ENCODE measurements at places on chromosomes 3 and 15.

DNA sequence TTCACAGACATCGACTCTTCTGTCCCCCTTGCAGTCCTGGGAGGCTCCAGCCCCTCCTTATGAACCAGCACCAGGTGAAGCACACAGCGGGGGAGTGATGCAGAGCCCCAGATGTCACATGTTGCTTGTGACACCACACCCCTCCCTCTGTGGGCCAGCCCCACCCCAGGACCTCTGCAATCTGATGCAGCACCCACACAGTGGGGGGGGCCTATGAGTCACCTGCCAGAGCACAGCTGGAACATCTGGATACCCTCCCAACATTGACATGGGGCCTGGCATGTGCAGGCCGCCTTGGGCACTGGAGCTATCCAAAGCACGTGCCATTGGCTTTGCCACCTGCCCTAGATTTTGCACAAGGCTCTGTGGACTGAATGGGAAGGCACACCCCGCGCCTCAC is 70.5 kb downstream of the FEM1B start:
- DNase-seq, result no peak

- no peak for DNase-seq
These were observed 21.7 kb upstream of the ARHGEF3 start for GRCh38 chr3:56823421-56823926.

DNA sequence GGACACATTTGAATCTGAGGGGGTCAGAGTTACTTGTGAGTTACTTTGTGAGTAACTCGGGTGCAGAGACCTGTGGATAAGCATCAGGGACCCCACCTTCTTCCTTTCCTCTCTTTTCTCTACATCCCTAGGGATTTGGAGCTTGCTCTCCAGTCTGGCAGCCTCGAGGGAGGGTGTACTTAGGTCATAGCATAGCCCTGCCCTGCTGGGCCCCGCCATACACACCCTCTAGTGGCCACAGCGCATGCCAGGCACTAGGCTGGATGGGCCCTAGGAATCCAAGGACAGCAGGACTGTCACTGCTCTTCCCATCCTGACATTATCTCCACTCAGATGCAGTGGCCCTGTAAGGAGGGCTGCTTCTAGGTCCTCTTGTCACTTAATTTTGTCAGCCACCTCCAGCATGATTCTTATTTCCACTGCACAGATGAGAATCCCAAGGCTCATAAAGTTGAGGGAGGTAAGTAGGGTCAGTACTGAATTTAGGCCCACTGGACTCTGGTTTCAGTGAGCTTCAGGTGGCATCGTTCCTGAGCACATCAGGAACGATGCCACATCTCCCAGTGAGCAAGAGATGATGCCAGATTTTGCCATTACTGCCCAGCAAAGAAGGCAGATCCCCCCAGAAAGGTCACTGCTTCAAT is 3.6 kb upstream of the SMAD6 start:
- DNase-seq, result peak; percentile 64

- no peak for DNase-seq
These were observed 32.8 kb downstream of the TKT start for GRCh38 chr3:53223025-53223424.

DNA sequence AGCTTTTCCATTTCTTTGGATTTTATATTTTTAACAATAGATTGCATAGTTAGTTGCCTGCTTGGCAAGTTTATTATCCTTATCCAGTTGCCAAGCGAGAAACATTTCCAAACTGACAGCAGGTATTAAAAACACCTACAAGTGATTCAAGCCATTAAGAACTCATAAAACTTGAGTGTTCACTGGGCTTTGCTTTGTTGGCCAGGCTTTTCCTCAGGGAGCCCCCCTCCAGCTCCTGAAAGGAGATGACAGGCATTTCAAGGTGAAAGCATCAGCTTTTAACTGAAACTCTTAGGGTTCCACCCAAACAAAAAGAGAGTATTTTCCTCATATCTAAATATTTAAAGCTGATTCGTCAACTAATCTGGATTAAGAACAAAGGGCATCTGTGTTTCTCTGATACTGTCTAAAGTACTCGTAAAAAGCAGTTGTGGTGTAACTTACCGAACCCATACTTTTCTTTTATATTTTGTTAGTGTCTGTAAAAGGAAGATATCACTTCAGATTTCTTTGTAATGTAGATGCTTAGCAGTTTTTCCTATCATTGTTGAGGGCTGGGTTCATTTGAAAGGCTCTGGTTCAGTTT is 363.4 kb downstream of the OTOL1 start:
- DNase-seq, result no peak

DNA sequence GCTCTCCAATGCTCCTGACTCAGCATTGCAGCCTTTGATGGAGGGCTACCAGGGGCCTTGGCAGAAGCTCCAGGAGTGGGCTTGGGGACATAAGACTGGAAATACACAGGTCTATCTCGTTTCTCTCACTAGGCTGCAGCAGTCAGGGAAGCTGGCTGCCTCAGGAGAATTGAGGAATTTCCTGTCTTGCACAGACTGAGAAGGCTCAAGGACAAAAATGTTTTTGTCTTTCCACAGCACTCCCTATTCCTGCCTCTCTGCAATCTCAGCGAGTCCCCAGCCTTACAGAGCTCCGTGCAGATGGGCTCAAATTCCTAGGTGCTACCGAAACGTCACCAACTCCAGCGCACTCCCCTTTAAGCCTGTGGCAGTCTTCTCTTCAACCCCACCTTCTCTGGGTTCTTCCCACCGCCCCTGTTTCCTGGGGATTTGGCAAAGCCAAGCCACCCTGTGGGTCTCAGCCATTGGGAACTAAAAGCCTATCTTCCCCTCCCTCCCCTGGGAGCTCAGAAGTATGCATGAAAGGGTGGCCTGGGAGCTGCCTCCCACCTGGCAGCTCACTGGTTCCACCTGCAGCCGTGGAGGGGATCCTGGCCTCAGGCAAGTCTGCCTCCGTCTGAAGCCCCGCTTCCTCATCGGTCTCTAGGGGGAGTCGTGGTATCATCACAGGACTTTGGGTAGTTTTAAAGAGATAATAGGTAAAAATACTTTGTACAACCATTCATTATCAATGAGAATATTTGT is 322.6 kb upstream of the FRG2C start:
- DNase-seq, result no peak

- DNase-seq, result peak; percentile 85
These were observed 54.1 kb downstream of the ITGB5 start for GRCh38 chr3:124832782-124833709.

- DNase-seq, result no peak
These were observed 155.7 kb downstream of the GAP43 start for GRCh38 chr3:115779011-115779410.

DNA sequence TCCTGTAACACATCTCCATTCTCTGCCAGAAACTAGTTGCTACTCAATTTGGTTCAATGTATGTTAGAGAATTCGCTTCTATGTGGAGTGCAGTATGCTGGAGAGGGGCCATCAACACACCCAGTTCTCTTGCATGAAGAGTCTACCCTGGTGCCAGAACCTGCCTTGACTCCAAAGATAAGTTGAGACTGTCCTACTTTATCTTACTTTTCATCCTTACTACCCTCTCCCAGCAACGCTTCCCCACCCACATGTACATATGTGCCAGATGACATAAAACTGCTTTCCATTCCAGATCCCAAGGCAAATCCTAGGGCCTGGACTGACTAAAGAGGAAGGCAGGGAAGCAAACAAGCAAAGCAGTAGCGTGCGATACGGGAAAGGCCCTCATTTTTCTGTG is 442.6 kb upstream of the THRB start:
- DNase-seq, result no peak

GRCh38 chr3:115680803-115681345 is 57.6 kb downstream of the GAP43 start:
- DNase-seq, result no peak

- no peak for DNase-seq
These were observed 63.8 kb downstream of the AKAP13 start for GRCh38 chr15:85444122-85444745.

DNA sequence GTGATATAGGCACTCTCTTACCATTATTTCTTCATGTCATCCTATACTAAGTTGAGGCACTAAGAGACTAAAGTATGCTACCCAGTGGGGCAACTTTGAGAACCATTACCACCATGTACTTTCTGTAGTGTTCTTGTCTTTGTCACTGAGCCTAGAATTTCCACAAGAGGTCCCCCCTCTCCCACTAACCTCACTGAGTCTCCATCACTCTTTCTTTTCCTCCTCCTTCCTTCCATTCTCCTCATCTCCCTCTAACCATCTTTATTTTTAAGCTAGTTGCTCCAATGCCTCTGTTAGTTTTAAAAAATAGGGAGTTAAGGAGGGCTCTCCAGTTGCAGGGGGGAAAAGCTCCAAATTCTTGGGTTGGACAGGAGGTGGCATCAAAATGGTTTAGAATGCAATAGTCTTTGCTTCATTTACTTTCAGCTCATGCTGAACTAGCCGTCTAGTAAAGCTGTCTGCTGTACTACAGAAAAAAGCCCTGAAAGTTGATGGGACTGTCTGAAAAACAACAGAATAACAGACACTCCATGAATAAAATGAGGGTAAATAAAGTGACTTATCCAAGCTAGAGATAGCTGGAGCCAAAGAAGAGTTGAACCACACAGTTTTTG is 85.1 kb upstream of the MYRIP start:
- DNase-seq, result no peak

GRCh38 chr15:70569091-70569713 is 194.2 kb downstream of the UACA start:
- peak; percentile 66 for DNase-seq

DNA sequence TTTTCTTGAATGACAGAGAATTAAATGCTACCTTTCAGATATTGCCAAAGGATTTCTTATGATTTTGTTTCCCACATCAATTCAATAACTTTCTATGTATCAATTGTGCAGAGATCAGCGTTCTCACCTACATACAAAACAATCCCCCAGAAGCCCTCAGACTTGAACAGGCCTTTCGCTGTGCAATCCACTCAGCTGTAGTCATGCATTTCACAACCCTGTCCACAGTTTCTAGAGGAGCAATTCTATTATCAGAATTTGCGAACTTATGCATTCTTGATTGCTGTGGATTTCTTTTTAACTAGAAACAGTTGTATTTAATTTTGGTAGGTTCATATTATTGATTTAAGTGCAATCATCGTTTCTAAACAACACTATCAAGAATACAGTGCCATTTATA is 13.7 kb upstream of the ALCAM start:
- DNase-seq, result no peak

DNA sequence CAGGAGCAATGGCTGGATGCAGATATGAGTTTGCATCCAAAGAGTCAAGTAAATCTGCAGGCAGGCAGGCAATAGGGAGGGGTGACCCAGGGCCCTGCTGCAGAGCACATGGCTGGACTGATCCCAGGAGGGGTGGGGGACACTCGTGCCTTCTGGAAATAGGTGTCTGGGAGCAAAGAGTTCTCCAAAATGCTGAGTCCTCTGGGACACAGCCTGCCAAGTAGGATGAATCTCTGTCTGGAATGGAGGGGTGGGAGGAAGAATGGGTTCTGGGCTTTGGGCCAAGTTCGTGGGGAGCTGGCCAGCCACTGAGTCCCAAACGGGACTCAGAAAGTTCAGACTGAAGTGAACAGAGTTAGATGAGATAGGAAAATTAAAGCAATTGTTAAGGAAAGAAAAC is 214.5 kb downstream of the MTHFS start:
- DNase-seq, result peak; percentile 65

DNA sequence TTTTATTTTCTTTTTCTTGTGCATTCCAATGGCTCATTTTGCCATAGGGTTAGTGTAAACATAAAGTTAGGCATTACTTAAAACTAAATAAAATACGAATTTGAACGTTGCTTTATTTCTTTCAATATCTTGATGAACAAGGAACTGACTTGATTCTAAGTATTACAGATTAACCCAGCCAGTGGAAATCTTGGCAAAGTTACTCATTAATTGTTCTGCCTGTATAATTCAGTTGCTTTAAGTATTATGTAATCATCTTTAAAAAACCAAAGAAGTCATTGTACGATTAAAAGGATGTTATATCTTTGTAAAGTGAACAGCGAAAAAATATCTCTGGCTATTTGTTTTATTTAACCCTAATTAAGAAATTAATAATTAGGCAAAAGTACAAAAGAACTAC is 737.9 kb upstream of the BCHE start:
- DNase-seq, result no peak

GRCh38 chr3:176347424-176348146 is 849.7 kb downstream of the TBL1XR1 start:
- DNase-seq, result no peak

DNA sequence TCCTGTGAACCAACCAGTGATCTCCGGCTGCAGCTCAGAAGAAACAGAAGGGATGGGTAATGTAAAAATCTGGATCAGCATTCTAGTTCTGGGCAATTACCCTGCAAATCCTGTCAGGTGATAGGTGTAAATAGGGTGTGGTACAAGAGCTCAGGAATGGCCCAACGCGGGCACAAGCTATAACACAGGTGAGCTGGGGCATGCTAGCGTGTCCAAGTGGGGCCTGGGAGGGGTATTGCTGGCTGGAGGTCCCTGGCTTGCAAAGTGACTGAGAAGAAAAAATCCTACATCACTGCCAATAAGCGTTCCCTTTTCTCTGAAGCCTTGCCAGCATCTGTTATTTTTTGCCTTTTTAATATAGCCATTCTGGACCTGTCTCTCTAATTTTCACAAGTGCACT is 9.7 kb upstream of the CHST2 start:
- DNase-seq, result no peak

DNA sequence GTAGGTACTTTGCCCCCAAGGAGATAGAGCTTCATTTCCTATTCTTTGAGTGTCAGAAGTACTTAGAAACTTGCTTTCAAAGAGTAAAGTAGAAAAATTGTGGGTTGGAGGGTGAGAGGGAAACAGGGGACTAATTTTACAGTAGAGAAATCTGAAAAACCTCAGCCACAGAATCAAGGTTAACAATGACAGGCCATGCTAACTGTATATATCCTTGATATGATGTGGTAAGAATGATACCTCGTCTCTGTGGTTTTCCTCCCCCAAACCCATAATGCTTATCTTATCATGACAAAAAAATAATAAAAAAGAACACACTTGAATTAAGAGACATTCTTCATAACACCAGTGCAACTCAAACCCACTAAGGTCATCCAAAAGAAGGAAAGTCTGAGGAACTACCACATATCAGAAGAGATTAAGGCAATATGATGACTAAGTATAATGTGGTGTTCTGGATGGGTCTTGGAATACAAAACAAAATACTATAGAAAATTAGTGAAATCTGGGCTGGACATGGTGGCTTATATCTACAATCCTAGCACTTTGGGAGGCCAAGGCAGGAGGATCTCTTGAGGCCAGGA is 360.4 kb downstream of the ULK4 start:
- DNase-seq, result no peak

DNA sequence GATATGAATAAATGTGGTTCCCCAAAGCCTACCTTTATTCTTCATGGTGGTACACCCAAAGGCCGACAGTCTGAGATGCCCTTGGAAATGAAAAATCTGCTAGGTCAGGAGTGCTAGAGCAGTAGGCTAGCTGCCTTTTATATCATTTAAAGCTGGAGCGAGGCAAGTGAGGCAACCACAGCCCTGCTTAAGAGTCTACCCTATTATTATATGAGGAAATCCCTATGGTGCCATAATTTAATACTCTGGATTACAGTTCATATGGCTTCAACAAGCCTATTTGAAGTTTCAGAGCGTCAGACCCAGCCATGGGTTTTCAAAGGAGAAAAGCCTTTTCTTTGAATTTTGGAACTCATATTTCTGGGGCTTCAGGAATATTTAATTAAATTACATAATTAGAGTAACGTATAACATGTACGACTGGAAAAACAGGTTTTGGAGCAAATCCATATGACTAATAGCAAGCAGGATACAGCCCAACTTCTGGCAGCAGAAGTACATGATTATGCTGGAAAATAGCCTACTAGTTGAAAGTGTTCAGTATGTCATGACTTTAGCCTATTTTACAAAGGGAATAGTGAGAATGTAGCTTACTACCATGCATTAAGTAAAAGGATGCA is 18.0 kb upstream of the SLTM start:
- DNase-seq, result peak; percentile 74

- DNase-seq, result peak; percentile 82
These were observed 272.6 kb downstream of the EPHA3 start for GRCh38 chr3:89380016-89380415.

- no peak for DNase-seq
These were observed 81.3 kb downstream of the STAC start for GRCh38 chr3:36461597-36461996.
